Left ventricle myocardium inferior (tissue), 1 donor: ENCODE measurements at places on chromosomes 1 and 21. TPM values are rescaled to one million over a fixed set of nuclear protein-coding genes. Genes with fewer than 3 reads are reported as not detected.

- DNase-seq: no peak
Observed at GRCh38 chr1:244406337-244406736, 45.4 kb downstream of the ADSS2 start.

GRCh38 chr1:84853741-84854721, 39.0 kb downstream of the LPAR3 start:
- no peak for DNase-seq

Gene WDR64
- not detected for total RNA-seq

Gene BARHL2
- not detected for total RNA-seq

- peak; percentile 70 for DNase-seq
Observed at GRCh38 chr1:234997896-234998741, 130.5 kb downstream of the TOMM20 start.

Gene SMCP
- total RNA-seq: not detected

GRCh38 chr1:96723377-96723776, 1.8 kb downstream of the PTBP2 start:
- no peak for DNase-seq

Gene CD34
- 69.6 TPM for total RNA-seq

- no peak for DNase-seq
Observed at GRCh38 chr1:33562563-33562962, 90.1 kb downstream of the ZSCAN20 start.

DNA sequence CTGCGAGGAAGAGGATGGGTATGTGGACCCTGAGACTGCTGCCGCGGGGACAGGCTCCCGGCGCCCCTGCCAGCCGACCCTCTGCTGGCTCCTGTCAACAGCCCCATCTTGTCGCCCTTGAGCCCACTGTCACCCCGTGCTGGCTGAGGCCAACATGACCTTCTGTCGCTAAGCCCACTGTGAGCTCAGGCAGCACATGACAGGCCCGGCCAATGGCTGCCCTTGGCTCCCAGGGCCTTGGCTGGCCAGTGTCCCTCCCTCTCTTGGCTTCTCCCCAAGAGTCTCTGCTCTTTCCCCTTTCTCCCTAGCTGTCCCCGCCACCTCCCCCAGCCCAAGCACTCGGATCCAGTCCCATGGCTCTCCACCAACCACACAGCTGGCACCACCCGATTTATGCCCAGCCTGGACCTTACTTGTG, 3.5 kb downstream of the PEX10 start:
- DNase-seq: peak; percentile 41

GRCh38 chr1:226945106-226945857, 5.2 kb downstream of the COQ8A start:
- DNase-seq: no peak

- no peak for DNase-seq
Observed at GRCh38 chr1:187933562-187934419, 1105.0 kb downstream of the PLA2G4A start.

DNA sequence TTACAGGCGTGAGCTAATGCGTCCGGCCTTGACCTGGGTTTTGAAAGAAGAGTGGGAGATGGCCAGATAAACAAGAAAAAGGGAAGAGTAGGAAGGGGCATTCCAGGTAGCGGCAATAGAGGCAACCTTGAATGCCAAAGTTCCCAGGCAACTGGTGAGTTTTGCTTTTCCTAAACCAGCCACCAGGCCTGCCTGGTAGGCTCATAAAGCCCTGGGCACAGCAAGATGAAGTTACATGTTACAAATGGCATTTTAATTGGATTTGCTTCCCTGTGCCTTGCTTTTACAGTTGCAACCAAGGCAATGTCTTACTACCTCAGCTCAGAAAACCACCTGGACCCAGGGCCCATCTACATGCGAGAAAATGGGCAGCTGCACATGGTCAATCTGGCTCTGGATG, 5.5 kb downstream of the LRRC42 start:
- DNase-seq: no peak

- DNase-seq: peak; percentile 48
Observed at GRCh38 chr21:29130270-29130969, at the start of gene MAP3K7CL. TSS of gene MAP3K7CL (plus strand) at chr21:29130644. CDS start at chr21:29133345, 2,701 bp downstream.

DNA sequence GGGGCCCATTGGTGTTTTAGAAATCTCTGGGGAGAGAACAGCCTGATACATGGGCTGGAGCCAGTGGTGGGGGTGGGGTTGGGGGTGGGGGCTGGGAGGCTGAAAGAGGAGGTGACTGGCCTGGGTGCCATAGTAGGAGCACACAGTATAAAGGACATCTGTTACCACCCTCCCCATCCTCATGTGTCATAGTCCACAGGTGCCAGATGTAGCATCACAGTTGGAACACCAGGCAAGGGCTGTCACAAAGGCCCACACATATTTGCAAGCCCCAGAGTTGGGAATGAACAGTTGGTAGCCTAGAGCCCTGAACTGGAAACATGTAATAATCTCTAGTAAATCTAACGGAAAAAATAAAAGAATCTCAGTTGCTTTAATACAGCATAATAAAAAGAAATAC, 55.1 kb upstream of the CR2 start:
- DNase-seq: no peak

- no peak for DNase-seq
Observed at GRCh38 chr21:18089786-18090185, 154.8 kb upstream of the CHODL start.

DNA sequence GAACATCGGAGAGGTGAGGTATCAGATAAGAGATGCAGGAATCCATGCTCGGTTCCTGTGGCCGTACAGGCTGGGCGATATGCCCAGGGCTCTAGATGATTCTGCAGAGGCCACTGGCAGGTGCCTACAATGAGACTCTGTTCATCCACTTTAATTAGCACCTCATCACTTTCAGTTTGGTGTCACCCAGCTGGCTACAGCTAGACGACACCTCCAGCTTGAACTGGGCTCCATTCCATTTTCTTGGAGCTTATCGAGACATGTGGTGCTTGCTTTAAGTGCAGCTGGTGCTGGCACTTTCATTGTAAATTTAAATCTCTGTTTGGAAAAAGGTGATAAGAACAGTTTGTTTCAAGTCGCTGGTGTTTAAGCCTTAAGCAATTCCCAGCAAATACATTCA, 322.5 kb upstream of the ADGRL2 start:
- peak; percentile 64 for DNase-seq

Gene CHIA
- total RNA-seq: not detected
